ENCODE measurements at places on chromosomes 12 and 14. TPM values are rescaled to one million over a fixed set of nuclear protein-coding genes. Genes with fewer than 3 reads are reported as not detected.

Gene TUNAR
- total RNA-seq = not detected

DNA sequence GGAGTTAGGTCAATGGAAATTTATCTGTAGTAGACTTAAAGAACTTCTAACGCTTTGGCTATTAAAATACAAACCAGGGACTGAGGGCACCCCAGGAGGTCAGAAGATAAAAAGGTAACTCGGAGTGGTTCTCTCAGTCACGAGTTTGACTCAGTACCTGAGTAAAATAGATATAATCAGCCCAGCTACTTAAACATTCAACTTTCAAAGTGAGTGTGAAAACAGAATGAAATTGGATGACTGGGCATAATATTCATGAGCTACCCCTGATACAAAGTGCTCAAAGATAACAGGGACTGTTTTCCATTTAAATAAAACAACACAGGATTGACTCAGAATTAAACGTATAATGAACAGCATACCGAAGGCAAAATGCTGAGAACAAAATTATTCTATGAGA, 75.0 kb downstream of the FOXN3 start:
- no peak for ATAC-seq

DNA sequence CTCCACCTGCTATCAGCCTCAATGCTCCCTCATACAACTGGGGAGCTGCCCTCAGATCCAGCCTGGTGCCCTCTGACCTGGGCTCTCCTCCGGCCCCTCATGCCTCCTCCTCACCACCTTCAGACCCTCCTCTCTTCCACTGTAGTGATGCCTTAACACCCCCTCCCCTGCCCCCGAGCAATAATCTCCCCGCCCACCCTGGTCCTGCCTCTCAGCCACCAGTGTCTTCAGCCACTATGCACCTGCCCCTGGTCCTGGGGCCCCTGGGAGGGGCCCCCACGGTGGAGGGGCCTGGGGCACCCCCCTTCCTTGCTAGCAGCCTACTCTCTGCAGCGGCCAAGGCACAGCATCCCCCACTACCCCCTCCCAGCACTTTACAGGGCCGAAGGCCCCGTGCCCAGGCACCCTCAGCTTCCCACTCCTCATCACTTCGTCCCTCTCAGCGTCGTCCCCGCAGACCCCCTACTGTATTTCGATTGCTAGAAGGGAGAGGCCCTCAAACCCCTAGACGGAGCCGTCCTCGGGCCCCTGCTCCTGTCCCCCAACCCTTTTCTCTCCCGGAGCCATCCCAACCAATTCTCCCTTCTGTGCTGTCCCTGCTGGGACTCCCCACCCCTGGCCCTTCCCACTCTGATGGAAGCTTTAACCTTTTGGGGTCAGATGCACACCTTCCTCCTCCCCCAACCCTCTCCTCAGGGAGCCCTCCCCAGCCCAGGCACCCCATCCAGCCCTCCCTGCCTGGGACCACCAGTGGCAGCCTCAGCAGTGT, 3.2 kb downstream of the MBD6 start:
- no peak for ATAC-seq

DNA sequence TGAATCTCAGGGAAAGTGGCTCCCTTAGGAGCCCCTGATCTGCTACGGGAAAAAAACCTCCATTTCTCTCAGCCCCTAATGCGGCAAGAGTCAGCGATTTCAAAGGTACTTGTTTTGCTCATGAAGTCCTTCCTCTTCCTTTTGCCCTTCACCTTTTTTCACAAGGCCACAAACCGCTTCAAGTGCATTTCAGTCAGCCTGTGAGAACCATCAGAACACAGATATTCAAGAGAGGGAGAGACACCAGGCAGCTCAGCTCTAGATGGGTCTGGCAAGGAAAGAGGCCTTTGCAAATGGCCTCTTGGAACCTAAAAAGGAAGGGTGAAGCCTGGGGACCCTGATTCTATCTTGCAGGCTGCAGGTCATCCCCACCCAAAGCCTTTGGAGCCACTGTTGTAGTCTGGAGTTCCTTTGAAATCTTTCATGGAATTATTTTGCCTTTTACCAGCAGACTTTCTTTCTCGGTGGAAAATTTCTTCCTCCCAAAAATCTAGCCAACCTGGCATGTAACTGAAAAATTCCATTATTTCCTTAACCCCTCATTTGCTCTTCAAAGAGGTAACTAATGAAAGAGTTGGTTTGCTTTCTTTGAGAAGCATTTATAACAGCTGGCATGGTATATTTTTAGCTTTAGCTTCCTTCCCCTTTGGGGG, 145.0 kb downstream of the SAMD4A start:
- ATAC-seq = no peak

- no peak for ATAC-seq
These were observed 444.8 kb upstream of the RGS6 start for GRCh38 chr14:71487449-71487848.

GRCh38 chr12:4648501-4649357, at the start of the genes AKAP3 and NDUFA9:
Gene AKAP3, minus strand, starts transcription at chr12:4649051. Its CDS starts 10,855 bp downstream, at chr12:4638196.
Gene NDUFA9, plus strand, starts transcription at chr12:4649114. Its CDS starts 13 bp downstream, at chr12:4649127.
- ATAC-seq = peak; percentile 93

DNA sequence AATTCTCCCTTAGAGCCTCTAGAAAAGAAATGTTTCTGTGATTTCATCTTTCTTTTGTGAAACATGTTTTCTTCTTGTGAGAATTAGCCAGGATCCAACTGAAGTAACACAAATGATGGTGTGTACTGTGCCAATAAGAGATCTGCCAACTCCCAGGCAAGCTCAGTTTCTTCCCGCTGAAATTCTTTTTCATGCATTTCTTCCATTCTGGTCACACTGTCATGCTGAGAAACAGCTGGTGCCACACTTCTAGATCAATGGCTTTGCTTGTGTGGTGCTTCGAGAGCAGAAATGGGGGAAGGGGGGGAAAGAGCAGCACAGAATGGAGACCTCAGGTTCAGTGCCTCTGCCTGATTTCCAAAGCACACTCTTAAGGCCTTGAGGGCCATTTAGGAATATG, 41.4 kb upstream of the FGF6 start:
- ATAC-seq = no peak

GRCh38 chr12:27425306-27425705, 21.2 kb upstream of the SMCO2 start:
- ATAC-seq = no peak

DNA sequence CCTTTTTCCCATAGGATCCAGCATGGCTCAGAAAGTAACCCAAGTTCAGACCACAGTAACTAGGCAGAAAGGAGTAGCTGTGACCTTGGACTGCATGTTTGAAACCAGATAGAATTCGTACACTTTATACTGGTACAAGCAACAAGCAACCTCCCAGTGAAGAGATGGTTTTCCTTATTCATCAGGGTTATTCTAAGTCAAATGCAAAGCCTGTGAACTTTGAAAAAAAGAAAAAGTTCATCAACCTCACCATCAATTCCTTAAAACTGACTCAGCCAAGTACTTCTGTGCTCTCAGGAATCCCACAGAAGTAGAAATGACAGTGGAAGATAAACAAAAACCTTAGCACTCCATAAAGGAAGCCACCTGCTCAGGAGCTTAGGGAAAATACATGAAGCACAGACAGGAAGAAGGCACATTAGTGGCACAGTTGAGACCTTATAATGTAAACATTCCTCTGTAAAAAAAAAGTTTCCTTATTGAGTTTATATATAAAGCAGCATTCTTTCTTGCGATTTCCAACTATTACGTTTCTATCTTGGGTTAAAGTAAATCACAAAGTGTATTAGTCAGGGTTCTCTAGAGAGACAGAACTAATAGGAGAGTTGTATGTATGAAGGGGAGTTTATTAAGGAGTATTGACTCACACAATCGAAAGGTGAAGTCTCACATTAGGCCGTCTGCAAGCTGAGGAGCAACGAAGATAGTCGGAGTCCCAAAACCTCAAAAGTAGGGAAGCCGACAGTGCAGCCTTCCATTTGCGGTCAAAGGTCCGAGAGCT, 398.4 kb downstream of the DAD1 start:
- no peak for ATAC-seq

DNA sequence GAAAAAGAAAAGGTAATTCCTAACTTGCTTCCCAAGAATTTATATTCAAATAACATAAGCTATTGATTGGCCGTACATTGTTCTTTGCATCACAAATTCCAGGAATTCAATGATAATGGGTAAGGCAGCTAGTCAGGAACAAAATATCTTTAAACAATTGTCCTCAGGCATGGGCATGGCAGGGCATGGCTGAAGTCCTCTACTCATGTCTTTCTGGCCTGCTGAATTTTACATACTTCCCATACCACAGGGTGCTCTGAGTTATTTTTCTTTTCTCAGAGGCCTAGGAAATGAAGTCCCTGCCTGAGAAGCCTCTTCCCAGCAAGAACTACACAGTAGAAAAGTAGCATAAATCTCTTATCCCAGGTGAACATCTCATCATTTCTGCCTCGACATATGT, 15.1 kb upstream of the DRAM1 start:
- ATAC-seq = no peak

- no peak for ATAC-seq
These were observed 14.7 kb downstream of the SUSD6 start for GRCh38 chr14:69626132-69626500.

DNA sequence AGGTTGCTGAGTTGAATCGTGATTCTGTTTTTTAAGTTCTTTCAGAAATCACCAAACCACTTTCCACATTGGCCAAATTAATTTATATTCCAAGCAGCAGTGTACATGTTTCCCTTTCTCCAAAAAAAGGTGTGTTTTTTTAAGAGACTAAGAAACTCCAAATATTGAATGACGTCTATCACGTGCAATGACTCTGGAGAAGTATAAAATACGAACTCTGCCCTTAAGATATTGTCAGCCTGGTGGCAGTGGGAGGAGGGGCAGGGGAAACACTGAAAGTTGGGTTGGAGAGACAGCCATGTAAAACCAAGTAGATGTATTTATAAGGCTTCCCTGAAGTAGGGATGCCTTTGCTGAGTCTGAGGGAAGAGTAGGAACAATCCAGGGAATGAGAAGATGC, 50.1 kb upstream of the DHRS4 start:
- no peak for ATAC-seq

GRCh38 chr14:106013879-106014376, 487.5 kb downstream of the TMEM121 start:
- ATAC-seq = no peak

DNA sequence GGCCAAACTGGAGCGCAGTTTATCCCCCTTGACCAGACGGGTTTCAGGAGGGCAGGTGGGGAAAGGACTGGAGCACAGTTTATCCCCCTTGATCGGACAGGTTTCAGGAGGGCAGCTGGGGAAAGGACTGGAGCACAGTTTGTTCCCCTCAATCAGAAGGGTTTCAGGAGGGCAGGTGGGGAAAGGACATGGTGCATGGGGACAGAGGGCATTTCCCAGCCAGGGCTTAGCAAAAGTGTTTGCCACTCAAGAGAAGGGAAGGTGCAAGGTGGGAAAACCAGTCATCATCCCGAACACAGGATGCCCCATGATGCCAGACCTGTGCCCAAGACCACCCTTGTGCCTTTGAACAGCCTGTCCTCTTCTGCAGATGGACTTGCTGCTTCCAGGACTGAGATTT, 54.7 kb downstream of the SPTB start:
- ATAC-seq = no peak
